ENCODE measurements at places on chromosomes 5 and 9. TPM values are rescaled to one million over a fixed set of nuclear protein-coding genes. Genes with fewer than 3 reads are reported as not detected.

Gene IFNK
- total RNA-seq = not detected

Gene GABBR2
- not detected for total RNA-seq

Gene COL5A1
- total RNA-seq = 0.23 TPM

Gene IRGM
- 2.5 TPM for total RNA-seq

Gene SPAAR
- total RNA-seq = not detected

Gene PCDHGA5
- not detected for total RNA-seq

Gene TEK
- total RNA-seq = not detected

Gene CCDC192
- not detected for total RNA-seq

Gene OR1Q1
- total RNA-seq = not detected

- no peaks in the 10 kb centered on the region for H3K36me3 ChIP-seq
- no peak overlapping the region for H3K4me3 ChIP-seq
- peaks cover 9% of the 10 kb centered on the region for H3K27me3 ChIP-seq
- H3K27ac ChIP-seq = no peak overlapping the region
- no peak for DNase-seq
Measured at GRCh38 chr5:177967221-177967887, 28.7 kb downstream of the PROP1 start.

DNA sequence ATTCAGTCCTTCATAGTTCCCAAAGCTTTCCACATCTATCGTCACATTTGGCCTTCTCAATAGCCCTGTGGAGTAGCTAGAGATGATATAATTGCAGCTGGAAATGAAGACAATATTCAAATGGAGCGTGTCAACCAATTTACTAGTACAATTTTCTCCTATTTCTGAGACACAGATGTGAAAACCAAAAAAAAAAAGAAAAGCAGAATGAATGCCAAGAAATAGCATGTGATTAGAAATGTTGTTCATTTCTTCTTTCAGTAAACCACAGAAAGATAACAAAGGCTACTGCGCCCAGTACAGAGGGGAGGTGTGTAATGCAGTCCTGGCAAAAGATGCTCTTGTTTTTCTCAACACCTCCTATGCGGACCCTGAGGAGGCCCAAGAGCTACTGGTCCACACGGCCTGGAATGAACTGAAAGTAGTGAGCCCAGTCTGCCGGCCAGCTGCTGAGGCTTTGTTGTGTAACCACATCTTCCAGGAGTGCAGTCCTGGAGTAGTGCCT is 99.0 kb downstream of the MUSK start:
- H3K27ac ChIP-seq = no peak overlapping the region
- no peaks in the 10 kb centered on the region for H3K4me1 ChIP-seq
- no peak overlapping the region for H3K4me3 ChIP-seq
- H3K36me3 ChIP-seq = no peaks in the 10 kb centered on the region
- DNase-seq = no peak

GRCh38 chr5:168898247-168898911 is 319.2 kb upstream of the PANK3 start:
- no peak overlapping the region for H3K27ac ChIP-seq
- DNase-seq = no peak
- no peaks in the 10 kb centered on the region for H3K36me3 ChIP-seq
- H3K27me3 ChIP-seq = peaks cover 22% of the 10 kb centered on the region
- no peaks in the 10 kb centered on the region for H3K4me1 ChIP-seq

DNA sequence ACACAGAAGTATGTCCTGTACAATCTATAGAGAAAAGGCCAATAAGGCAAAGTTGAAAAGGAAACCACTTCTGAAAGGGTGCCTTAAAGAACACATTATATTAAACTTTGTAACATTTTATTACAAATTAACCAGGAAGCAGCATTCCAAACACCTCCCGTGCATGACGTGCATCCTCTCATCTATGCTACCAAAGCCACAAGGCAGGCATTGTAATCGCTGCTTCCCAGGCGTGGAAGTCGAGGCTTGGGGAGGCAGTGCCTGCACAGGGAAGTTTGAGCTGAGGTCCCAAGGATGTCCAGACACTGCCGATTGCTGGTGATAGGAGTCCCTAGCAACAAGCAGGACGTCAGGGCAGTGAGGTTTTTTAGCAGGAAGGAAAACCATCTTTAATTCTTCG is 44.3 kb upstream of the BARHL1 start:
- no peak overlapping the region for H3K4me3 ChIP-seq
- no peaks in the 10 kb centered on the region for H3K27me3 ChIP-seq

GRCh38 chr9:22098643-22099332 is 89.7 kb upstream of the CDKN2B start:
- no peak for DNase-seq
- H3K4me3 ChIP-seq = no peak overlapping the region
- H3K27ac ChIP-seq = no peak overlapping the region
- peaks cover 2% of the 10 kb centered on the region for H3K36me3 ChIP-seq
- H3K27me3 ChIP-seq = peaks cover 25% of the 10 kb centered on the region
- peaks cover 4% of the 10 kb centered on the region for H3K4me1 ChIP-seq

GRCh38 chr5:7398596-7399280 is 2.8 kb downstream of the ADCY2 start:
- peaks cover 5% of the 10 kb centered on the region for H3K4me1 ChIP-seq
- H3K4me3 ChIP-seq = no peak overlapping the region
- peaks cover 37% of the 10 kb centered on the region for H3K27me3 ChIP-seq
- H3K27ac ChIP-seq = no peak overlapping the region
- H3K36me3 ChIP-seq = no peaks in the 10 kb centered on the region

- H3K4me1 ChIP-seq = peaks cover 9% of the 10 kb centered on the region
- no peak overlapping the region for H3K27ac ChIP-seq
Measured at GRCh38 chr5:55003432-55004065, 18.2 kb upstream of the ESM1 start.

GRCh38 chr5:96821260-96821916 is 13.6 kb upstream of the ERAP1 start:
- H3K27me3 ChIP-seq = no peaks in the 10 kb centered on the region
- DNase-seq = no peak
- peaks cover 63% of the 10 kb centered on the region for H3K4me1 ChIP-seq
- no peak overlapping the region for H3K4me3 ChIP-seq
- no peak overlapping the region for H3K27ac ChIP-seq

GRCh38 chr5:95870105-95870672 is 47.7 kb upstream of the GLRX start:
- H3K4me1 ChIP-seq = peaks cover 52% of the 10 kb centered on the region
- peak overlapping the region; percentile 99 for H3K27ac ChIP-seq
- DNase-seq = peak; percentile 68
- H3K27me3 ChIP-seq = no peaks in the 10 kb centered on the region
- peak overlapping the region; percentile 67 for H3K4me3 ChIP-seq

- H3K27me3 ChIP-seq = no peaks in the 10 kb centered on the region
- H3K4me1 ChIP-seq = peaks cover 47% of the 10 kb centered on the region
- H3K36me3 ChIP-seq = peaks cover 2% of the 10 kb centered on the region
- DNase-seq = no peak
Measured at GRCh38 chr5:126984632-126985031, 45.7 kb downstream of the MARCHF3 start.

GRCh38 chr5:169195601-169196000 is 105.3 kb downstream of the SLIT3 start:
- no peaks in the 10 kb centered on the region for H3K4me1 ChIP-seq
- no peak overlapping the region for H3K4me3 ChIP-seq
- H3K27ac ChIP-seq = no peak overlapping the region
- no peaks in the 10 kb centered on the region for H3K36me3 ChIP-seq

DNA sequence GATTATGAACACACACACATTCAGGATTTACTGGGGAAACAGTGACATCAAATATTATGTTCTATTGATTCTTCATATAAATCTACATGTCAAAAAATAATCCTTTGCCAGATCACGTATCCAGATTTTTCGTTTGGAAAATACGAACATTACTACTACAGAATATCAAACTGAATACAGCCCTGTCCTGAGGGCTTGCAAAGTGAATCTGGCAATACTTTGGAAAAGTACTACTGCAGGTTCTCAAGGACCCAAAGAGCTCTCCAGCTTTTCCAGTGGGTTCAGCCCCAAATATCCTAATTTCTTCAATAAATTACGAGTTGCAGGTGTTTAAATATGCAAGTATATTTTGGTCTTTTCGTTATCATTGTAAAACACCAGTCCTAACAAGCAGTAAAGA is 411 bp upstream of the NDUFS4 start:
- no peak for DNase-seq
- peaks cover 11% of the 10 kb centered on the region for H3K36me3 ChIP-seq
- H3K27ac ChIP-seq = peak overlapping the region; percentile 91
- H3K27me3 ChIP-seq = peaks cover 26% of the 10 kb centered on the region

GRCh38 chr5:27083449-27084415 is 45.3 kb upstream of the CDH9 start:
- H3K27me3 ChIP-seq = no peaks in the 10 kb centered on the region
- no peak for DNase-seq
- no peak overlapping the region for H3K4me3 ChIP-seq

DNA sequence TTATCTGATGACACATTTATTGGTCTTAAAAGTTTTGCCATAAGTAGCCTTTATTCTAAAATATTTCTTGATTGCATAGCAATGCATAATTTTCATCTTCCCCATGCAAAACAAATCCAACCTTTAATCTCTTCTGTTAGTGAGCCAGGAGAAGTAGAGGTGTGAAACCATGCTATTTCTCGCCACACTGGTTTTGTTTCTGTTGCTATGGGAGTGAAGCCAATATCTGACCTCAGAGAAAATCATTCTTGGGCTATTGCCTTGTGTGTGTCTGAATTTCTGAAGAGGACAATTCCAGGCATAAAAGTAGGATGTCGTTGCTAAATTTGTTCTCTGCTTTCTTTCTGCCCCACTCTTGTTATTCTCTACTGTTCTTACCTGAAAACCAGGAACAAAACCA is 183.6 kb downstream of the PTTG1 start:
- peaks cover 2% of the 10 kb centered on the region for H3K4me1 ChIP-seq
- no peak overlapping the region for H3K4me3 ChIP-seq
- H3K27me3 ChIP-seq = no peaks in the 10 kb centered on the region
- DNase-seq = no peak
- H3K36me3 ChIP-seq = no peaks in the 10 kb centered on the region

DNA sequence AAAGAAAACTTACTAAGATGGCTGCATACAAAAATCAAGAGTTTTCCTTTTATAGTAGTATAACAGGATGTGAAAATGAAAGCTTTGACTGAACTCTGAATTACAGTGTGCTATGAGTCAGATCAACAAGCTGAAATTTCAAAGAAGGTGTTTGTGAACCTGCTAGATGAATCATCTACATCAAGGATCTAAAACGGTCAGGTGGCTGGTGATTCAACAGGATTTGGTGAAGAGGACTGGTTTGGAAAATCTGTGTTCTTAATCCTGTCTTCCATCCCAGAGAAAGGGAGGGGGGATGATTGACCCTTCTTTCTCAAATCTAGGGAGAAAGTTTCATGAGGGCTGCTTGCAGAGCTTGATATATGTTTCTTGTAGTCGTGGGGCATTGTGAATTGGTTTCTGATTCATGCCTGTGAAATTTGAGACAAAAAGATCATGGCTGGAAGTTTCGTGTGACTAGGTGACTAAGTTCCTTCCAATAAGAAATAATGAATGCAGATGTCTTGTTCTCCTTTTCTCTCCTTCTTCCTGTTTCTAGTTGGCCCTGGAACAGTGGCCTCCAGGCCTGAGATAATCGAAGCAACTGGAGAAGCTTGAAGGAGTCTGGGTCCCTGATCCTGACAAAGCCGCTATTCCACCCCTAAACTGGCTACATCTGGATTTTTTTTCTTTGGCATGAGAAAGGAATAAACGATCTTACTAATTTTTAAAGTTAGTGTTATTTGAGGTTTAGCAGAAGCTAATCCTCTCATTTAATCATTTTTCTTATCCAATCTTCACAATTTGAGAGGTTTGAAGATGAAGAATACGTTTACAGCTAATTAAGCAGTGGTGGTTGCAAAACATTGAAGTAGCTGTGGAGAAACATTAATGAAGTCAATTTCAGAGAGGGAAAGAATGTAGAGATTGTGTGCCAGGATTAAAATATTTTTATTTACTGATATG is 67.2 kb downstream of the MRPS30 start:
- peaks cover 8% of the 10 kb centered on the region for H3K27me3 ChIP-seq
- peak overlapping the region; percentile 3 for H3K4me3 ChIP-seq

DNA sequence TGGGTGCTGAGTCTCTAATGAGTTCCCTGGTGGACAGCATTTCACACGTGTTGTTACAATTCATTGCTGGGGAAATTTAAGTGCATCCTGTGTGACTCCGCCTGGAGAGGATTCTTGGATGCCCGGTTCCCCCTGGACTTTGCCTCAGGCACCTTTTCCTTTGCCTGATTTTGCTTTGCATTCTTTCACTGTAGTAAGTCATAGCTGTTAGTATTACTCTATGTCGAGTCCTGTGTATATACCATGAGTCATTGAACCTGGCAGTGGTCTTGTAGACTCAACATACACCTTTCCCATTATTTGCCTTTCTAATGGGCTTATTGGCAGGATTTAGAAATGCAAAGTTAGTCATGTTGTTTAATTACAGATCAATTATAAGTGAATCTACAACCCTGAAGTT is 81.9 kb upstream of the DHFR start:
- no peak overlapping the region for H3K4me3 ChIP-seq
- peaks cover 41% of the 10 kb centered on the region for H3K36me3 ChIP-seq
- H3K4me1 ChIP-seq = peaks cover 4% of the 10 kb centered on the region
- no peak for DNase-seq
- no peak overlapping the region for H3K27ac ChIP-seq

DNA sequence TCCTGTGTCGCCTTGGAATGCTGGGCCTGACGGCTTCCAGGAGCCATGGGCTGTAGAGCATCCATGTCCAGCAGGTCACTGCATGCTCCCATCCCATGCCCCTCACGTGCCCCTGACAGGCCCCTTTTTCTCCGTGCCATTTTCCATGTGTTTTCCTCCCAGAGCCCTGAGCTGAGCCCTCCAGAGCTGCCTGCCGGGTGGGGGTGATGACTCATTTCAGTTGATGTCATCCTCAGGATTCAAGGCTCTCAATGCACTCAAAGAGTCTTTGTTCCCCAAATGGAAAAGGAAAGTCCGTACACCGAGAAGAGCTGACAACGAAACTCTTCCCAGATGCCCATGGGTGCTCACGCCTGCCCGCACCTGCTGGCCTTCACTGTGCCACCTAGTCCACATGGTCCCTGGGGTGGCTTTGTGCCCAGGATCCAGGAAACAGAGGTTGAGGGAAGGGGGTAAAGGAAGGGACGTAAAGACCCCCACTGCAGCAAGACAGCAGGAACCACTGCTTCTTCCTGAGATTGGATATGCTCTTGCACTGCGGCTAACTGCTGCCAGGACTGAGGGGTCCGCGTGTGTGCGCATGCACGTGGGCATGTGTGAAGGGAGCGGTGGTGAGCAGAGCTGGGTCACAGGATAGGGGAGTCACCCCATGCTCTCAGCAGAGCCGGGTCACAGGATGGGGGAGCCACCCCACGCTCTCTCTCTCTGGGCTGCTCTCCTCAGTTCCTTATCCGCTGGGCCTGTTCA is 27.6 kb downstream of the COL15A1 start:
- no peaks in the 10 kb centered on the region for H3K36me3 ChIP-seq
- H3K4me1 ChIP-seq = no peaks in the 10 kb centered on the region
- H3K4me3 ChIP-seq = no peak overlapping the region
- peaks cover 11% of the 10 kb centered on the region for H3K27me3 ChIP-seq

DNA sequence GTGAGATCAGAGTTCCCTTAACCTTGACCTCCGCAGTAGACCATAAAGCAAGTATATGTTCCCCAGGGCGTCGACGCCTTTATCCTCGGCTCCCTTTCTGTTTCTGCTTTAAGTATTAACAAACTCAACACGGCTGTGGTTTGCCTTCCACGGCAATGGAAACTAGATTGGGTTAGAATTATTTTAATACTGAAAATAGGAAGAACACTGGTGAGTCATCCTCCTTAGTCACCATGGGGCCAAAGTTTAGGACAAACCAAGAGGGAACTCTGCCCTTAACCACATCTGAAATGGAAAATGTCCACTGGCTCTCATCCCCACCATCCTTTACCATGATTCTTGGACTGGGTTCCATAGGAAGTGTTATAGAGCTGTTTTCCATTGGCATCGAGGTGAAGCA is 386.1 kb downstream of the ACTL7B start:
- H3K36me3 ChIP-seq = no peaks in the 10 kb centered on the region
- no peaks in the 10 kb centered on the region for H3K27me3 ChIP-seq
- no peaks in the 10 kb centered on the region for H3K4me1 ChIP-seq
- no peak overlapping the region for H3K27ac ChIP-seq
- no peak for DNase-seq
